CD8-positive, alpha-beta T cell (primary cell): ENCODE measurements at places on chromosomes 7 and 10.

GRCh38 chr10:122057841-122058413, 69.0 kb downstream of the TACC2 start:
- DNase-seq, result no peak

DNA sequence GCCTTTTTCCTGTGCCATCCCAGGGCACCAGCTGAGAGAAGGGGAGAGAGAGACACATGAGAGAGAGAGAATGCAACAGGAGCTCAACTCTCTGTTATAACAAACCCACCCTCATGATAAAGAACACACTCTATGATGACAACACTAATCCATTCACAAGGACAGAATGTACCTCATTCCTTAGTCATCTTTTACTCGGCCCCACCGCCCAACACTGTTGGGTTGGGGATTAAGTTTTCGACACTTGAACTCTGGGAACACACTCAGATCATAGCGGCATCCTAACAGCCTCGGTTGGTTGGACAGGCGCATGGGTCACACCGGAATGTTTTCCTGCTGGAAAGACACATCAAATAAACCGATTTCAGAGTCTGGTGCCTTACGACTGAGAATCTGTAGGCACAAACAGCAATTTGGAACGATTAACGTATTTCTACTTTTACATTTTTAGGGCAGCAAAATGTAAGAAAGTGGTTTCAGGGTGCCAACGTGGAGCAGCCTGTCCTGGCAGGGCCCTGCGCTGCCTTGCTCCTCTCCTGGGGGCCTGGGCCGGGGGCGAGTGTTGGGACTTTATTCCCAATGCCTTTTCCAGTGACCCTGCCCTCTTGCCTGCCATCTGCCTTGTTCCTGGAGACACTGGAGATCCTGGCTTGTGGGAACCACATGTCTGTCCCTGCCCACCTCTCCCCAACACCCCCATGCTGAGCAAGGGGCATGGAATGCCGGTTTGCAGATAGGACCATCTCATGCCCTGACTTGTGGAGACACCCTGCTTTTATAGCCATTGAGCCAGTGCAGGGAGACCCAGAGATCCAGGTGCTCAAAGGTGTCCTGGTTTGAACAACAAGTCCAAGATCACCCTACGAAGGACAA, 287.0 kb downstream of the TCERG1L start:
- no peak for DNase-seq

- no peak for DNase-seq
Observed at GRCh38 chr7:106584914-106585759, 75.8 kb downstream of the CCDC71L start.

- DNase-seq, result no peak
Observed at GRCh38 chr7:92813390-92814024, 22.9 kb downstream of the CDK6 start.

DNA sequence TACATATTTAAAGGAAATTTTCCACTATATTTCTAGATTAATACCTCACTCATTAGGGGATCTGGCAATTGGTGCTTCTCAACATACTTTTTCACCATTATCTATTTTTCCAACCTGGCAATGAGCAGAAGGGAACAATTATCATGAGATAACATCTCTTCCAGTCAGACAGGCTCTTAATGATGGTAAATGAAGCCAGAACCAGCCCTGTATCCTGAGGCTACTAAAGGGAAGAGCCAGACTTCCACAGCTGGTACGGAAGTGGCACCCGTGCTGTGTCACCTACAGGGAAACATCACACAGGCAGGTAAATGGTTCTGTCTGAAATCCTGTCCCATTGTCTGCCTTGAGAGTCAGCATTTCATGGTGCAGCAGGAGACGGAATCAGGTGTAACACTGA, 75.9 kb downstream of the ELMO1 start:
- no peak for DNase-seq
